Sigmoid colon (tissue), 7 donors: ENCODE measurements at places on chromosomes 4 and X. TPM values are rescaled to one million over a fixed set of nuclear protein-coding genes. Genes with fewer than 3 reads are reported as not detected.

Gene KCND1
- total RNA-seq = 0.95 TPM

Gene RASL11B
- 0.36 TPM for total RNA-seq

Gene MAOB
- 65.4 TPM for total RNA-seq

Gene SCML2
- total RNA-seq = 5.6 TPM

Gene HSFX3
- not detected for total RNA-seq

DNA sequence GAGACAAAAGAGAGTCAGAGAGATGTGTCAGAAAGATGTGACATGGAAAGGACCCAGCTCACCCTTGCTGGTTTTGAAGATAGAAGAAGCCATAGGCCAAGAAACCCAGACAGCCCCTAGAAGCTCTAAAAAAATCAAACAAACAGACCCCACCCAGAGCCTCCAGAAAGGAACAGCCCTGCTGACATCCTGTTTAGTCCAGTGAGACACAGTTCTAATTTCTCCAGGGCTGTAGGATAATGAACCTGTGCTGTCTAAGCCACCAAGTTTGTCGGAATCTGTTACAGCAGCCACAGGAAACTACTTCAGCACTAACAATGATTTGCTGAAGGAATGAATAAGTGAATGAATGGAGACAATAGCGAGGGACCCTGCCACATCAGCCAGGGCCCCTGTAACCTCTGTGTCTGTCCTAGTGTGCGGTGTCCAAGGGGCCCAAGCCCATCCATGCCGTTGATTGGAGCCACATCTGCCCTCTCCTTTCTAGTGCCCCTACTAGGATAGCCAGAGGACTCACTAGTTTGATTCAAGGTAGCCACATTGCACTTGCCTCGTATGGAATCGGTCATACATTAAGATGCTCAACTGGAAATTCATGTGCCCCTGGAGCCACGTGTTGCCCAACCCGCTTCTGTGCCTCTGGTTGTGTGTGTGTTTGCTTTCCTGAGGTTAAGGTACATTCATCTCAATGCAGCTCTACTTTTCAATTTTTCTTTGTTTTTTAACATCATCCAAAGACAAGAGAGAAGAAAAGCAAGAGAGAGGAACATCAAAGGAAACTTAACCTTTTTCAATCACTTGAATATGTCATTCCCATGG lies 32.5 kb upstream of the SLC2A9 start:
- no peak for DNase-seq
- no peak overlapping the region for H3K27ac ChIP-seq
- H3K36me3 ChIP-seq = no peaks in the 10 kb centered on the region
- no peaks in the 10 kb centered on the region for H3K27me3 ChIP-seq
- H3K4me3 ChIP-seq = no peak overlapping the region

DNA sequence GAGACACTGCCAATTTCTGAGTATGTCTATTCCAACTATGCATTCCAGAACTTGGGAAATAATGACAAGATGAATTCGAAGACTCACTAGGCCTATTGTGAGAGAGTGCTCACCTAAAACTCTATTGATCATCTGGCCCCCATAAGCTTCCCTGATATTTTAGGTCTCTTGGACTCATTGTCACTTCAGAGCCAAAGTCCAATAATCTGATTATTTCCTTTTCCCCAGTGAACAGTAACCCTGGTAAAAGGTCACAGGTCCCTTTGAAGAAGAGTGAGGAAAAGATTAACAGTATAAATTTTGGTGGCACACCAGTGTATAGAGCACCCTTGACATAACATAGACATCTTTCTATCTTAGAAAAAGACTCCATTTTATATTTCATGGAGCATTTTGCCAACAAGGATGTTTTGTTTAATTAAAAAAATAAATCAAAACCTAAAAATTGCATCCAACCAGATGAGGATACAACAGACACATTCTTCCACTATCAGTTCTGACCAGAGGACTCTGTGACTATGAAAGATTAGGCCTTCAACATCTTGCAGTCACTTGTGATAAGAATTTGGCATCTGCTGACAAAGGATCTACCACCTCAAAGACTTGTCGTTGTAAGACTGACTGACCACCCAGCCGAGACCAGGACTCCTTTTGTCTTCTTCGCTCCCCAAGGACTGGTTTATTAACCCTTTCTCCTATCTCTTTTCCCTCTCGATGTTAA lies 191.9 kb downstream of the MAB21L2 start:
- H3K36me3 ChIP-seq = no peaks in the 10 kb centered on the region
- no peaks in the 10 kb centered on the region for H3K4me1 ChIP-seq
- no peak for DNase-seq
- H3K27ac ChIP-seq = no peak overlapping the region
- H3K4me3 ChIP-seq = no peak overlapping the region

DNA sequence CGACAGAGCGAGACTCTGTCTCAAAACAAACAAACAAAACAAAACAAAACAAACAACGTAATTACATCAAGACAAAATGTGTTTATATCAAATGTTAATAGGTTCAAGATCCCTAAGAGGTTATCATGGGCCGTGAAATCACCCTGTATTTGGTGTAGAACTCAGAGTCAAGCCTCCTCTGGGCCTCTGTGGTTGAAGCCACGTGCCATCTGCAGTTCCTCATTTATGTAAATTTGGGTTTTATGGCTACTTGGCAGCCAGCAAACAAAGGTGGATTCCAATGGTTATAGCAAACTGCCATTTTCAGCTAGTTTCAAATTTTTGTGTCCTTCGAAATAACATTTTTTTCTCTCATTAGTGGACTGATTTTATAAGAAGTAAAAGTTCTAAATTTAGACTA lies 16.4 kb downstream of the NSDHL start:
- H3K27ac ChIP-seq = no peak overlapping the region
- H3K4me3 ChIP-seq = no peak overlapping the region
- no peak for DNase-seq
- H3K4me1 ChIP-seq = no peaks in the 10 kb centered on the region
- H3K27me3 ChIP-seq = no peaks in the 10 kb centered on the region
- no peaks in the 10 kb centered on the region for H3K36me3 ChIP-seq

- no peak for DNase-seq
- no peaks in the 10 kb centered on the region for H3K27me3 ChIP-seq
- H3K27ac ChIP-seq = no peak overlapping the region
- no peaks in the 10 kb centered on the region for H3K36me3 ChIP-seq
These were observed 3.4 kb downstream of the UGT2B17 start for GRCh38 chr4:68572653-68573170.

GRCh38 chr4:154001193-154001592 lies 212.3 kb upstream of the SFRP2 start:
- H3K27ac ChIP-seq = no peak overlapping the region
- DNase-seq = no peak
- no peaks in the 10 kb centered on the region for H3K36me3 ChIP-seq
- H3K4me3 ChIP-seq = no peak overlapping the region
- H3K27me3 ChIP-seq = no peaks in the 10 kb centered on the region
- peaks cover 9% of the 10 kb centered on the region for H3K4me1 ChIP-seq

- no peaks in the 10 kb centered on the region for H3K36me3 ChIP-seq
- no peak for DNase-seq
- H3K4me3 ChIP-seq = no peak overlapping the region
- H3K27ac ChIP-seq = no peak overlapping the region
- no peaks in the 10 kb centered on the region for H3K27me3 ChIP-seq
These were observed 1227.9 kb upstream of the PABPC4L start for GRCh38 chr4:135429528-135429927.

DNA sequence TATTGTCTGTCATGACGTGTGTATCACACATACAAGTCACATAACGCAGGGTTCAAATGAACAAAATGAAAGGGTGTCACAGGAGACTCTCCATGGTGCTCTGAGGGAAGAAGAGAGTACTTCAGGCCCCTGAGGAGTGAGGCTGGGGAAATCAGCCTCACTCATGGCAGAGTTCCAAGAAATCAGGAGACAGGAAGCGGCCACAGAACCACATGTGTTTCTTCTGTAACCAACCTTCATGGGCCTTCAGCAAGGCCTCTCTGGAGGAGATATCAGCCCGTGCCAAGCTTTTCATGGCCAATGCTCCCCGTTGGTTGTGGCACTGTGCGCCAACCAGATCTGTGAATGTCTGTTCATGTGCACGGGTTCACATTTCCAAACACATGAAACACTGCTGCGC lies 76.0 kb downstream of the NAT8L start:
- no peaks in the 10 kb centered on the region for H3K4me1 ChIP-seq
- DNase-seq = no peak
- H3K27ac ChIP-seq = no peak overlapping the region
- no peaks in the 10 kb centered on the region for H3K36me3 ChIP-seq

- no peaks in the 10 kb centered on the region for H3K4me1 ChIP-seq
- no peak overlapping the region for H3K27ac ChIP-seq
- H3K27me3 ChIP-seq = no peaks in the 10 kb centered on the region
- no peak for DNase-seq
- no peaks in the 10 kb centered on the region for H3K36me3 ChIP-seq
These were observed 6.8 kb downstream of the PTCHD1 start for GRCh38 chrX:23341452-23341851.

- no peaks in the 10 kb centered on the region for H3K4me1 ChIP-seq
- DNase-seq = no peak
- no peaks in the 10 kb centered on the region for H3K27me3 ChIP-seq
- no peaks in the 10 kb centered on the region for H3K36me3 ChIP-seq
- H3K27ac ChIP-seq = no peak overlapping the region
- no peak overlapping the region for H3K4me3 ChIP-seq
These were observed 306.1 kb downstream of the BCOR start for GRCh38 chrX:39791691-39792090.

DNA sequence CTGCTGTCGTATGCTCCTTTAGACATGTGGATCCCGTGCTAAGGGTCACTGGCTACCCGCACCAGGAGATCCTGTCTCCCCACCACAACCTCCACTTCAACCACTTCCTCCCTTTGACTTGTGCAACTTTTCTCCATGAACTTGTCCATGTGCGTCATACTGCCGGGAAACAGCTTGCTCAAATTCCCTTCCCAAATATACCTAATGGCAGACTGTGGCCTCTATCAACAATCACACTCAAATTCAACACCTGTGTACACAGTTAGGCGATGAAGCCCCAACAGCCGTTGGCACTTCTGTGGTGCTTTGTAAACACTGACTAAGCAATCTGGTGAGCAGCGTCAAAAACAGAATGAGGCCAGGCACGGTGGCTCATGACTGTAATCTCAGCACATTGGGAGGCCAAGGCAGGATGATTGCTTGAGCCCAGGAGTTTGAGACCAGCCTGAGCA lies 49.5 kb downstream of the CD99L2 start:
- no peaks in the 10 kb centered on the region for H3K4me1 ChIP-seq
- no peak for DNase-seq
- H3K4me3 ChIP-seq = no peak overlapping the region
- H3K27ac ChIP-seq = no peak overlapping the region
- no peaks in the 10 kb centered on the region for H3K27me3 ChIP-seq
- no peaks in the 10 kb centered on the region for H3K36me3 ChIP-seq

DNA sequence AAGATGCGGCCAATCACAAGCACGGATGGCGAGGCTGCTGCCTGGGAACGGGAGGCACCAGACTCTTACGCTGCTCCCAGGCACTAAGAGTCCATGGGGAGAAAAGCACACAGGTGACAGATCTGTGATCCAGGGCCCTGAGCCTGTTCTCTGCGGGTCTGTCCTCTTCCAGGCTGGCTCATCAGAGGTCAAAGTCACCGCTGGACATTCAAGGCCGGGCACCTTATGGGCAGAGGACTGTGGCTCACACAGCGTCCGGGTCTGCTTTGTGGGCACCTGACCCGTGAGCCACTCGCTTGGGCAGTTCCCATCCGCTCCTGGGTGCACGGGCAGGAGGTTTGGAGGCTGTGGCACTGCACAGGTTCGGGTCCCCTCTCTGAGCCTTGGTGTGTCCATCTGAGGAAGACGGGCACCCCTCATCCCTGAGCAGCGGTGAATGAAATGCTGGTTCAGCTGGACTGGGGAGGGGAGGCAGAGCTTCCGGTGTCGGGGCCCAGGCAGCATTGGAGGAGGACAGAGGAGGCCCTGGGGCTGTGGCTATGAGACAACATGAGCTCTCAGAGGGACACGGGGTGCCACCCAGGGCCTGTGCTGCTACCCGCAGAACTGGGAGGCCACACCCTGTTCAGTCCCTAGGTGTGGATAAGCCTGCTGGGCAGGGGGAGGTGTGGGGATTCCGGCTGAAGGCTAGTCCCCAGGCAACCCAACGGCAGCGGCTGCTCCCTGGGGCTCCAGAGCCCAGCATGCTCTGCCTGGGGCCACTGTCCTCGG lies 61.2 kb upstream of the AFAP1 start:
- H3K36me3 ChIP-seq = no peaks in the 10 kb centered on the region
- H3K27me3 ChIP-seq = no peaks in the 10 kb centered on the region
- no peak overlapping the region for H3K27ac ChIP-seq
- DNase-seq = no peak
- H3K4me3 ChIP-seq = no peak overlapping the region

- H3K4me1 ChIP-seq = no peaks in the 10 kb centered on the region
- H3K36me3 ChIP-seq = no peaks in the 10 kb centered on the region
- no peak for DNase-seq
- H3K4me3 ChIP-seq = no peak overlapping the region
- H3K27ac ChIP-seq = no peak overlapping the region
These were observed 36.5 kb upstream of the KLHL2 start for GRCh38 chr4:165170819-165171218.

GRCh38 chr4:183887351-183887750 lies 17.8 kb upstream of the STOX2 start:
- no peak overlapping the region for H3K27ac ChIP-seq
- no peak overlapping the region for H3K4me3 ChIP-seq
- H3K4me1 ChIP-seq = no peaks in the 10 kb centered on the region
- DNase-seq = no peak
- H3K36me3 ChIP-seq = no peaks in the 10 kb centered on the region

GRCh38 chr4:147096667-147097604 lies 151.3 kb upstream of the TTC29 start:
- no peaks in the 10 kb centered on the region for H3K36me3 ChIP-seq
- H3K27me3 ChIP-seq = no peaks in the 10 kb centered on the region
- H3K4me1 ChIP-seq = no peaks in the 10 kb centered on the region
- no peak overlapping the region for H3K4me3 ChIP-seq
- H3K27ac ChIP-seq = no peak overlapping the region
- DNase-seq = no peak

DNA sequence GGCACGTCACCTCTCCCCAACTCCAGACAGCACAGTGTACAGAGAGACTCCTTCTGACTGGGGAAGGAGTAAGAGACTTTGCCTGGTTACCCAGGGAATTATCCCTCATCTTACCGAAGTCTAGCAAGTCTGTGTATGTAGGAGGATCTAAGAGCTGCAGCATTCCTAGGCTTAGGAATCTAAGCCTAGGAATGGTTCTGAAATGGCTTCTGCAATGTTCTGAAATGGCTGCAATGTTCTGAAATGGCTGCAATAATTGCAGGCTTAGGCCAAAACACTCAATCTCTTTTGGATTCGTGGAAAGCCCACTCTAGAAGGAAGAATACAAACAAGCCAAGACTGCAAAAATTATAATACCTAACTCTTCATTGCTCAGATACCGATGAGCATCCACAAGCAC lies 106.4 kb downstream of the SCLT1 start:
- DNase-seq = no peak
- H3K27ac ChIP-seq = no peak overlapping the region
- no peaks in the 10 kb centered on the region for H3K27me3 ChIP-seq
- H3K4me1 ChIP-seq = no peaks in the 10 kb centered on the region
- no peak overlapping the region for H3K4me3 ChIP-seq
- peaks cover 4% of the 10 kb centered on the region for H3K36me3 ChIP-seq
